ENCODE measurements at places on chromosomes 7 and 10. TPM values are rescaled to one million over a fixed set of nuclear protein-coding genes. Genes with fewer than 3 reads are reported as not detected.

GRCh38 chr10:64394744-64395143, 873.5 kb downstream of the REEP3 start:
- DNase-seq: no peak

GRCh38 chr10:13990946-13991345, 339.8 kb downstream of the FRMD4A start:
- no peak for DNase-seq

The LMOD2 gene
- total RNA-seq: not detected

DNA sequence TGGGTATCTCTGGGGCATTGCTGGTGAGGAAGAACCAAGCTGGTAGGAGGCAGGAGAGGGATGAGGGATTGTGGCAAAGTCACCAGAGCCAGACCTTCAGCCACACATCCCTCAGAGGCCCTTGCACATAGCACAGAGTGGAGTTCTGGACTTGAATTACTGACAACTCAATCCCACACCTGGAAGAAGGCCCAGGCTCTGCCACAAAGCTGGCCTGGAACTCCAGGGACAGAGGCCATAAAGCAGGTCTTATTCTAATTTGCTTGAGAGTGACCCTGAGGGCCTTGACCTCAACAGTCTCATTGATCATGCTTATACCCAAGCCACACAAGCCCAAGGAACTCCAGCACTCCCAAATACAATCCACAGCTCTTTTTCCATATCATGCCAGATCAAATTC, 486.2 kb upstream of the ZMIZ1 start:
- DNase-seq: no peak

DNA sequence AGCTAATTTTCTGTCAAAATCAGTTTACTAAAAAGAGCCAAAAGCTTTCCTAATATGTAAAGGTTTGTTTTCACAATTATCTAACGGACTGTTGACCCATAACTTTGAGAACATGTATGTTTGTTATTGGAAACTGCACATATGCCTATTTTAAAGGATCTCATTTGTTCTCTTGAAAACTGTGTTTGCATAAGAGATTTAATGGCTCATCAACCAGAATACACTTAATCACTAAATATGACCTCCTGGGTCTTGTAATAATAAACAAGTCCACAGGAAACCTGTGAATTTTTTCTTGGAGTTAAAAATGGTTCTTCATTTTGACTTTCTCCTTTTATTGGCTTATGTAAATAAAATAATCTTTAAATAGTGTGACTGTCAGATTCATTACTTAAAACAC, 48.3 kb upstream of the STEAP1B start:
- no peak for DNase-seq

The FUOM gene
- total RNA-seq: 6.9 TPM

The TLX1 gene
- total RNA-seq: not detected

DNA sequence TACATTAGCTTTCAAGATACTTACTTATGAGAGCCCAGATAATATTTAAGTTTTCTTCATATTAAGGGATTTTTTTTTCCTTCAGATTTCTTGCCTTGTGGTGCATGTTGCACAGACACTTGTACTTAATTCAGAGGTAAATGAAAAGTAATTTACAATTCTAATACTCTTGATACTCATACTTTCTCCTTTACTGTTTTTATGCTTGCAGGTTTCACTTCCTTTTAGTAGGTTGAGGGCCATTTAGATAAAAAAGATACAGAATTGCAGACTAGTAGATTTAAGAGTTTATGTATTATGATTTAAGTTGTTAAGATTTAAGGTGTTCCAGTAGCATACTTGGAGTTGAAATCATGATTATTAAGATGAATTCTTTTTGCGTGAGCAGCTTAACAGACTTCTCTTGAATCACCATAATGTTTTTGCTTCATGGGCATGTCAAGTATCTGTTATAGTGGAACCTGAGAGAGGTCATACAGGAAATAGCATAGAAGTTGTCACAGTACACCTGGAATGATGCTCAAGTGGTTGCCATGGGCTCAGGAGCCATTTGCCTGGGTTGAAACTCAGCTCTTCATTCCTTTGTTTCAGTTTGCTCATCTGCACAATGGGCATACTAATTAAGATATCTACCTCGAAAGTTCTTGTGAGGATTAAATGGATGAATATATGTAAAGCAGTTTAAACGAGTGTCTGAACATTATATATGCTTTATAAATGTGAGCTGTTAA, 174.8 kb upstream of the PRPS1L1 start:
- no peak for DNase-seq

The GJD4 gene
- total RNA-seq: not detected

DNA sequence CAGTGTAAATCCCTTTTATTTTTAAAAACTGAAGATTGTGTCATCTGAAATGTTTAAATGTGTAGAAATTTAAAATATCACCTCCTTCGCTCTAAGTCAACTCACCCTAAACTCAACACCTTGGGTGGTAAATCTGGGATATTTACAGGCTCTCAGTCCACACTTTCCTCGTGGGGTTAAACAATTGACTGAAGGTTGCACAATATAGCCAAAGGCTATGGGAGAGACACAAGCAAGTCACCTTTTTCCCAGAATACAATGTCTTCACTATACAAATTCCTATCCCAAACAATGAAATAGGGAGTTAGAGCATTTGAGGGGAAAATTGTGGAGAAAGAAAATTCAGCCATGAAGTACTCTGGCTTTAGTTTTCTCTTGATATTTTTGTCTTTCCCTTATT, 32.7 kb upstream of the MAT1A start:
- no peak for DNase-seq

DNA sequence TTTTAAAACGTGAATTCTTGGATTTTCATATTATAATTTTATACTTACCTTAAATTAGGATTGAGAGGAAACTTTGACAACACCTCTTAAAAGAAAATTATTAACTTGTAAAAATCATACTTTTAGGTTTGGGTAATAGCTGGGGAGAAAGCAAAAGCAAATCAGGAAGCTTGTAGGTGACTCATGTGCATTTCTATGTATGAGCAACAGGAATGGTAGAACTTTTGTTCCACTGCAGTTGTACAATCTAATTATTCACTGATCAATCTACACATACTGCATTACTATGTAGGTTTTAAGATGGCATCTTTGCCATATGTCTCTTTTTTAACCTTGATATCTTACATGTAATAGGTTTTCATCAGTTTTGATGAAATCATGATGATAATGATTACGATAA, 223.2 kb downstream of the PRKG1 start:
- no peak for DNase-seq

DNA sequence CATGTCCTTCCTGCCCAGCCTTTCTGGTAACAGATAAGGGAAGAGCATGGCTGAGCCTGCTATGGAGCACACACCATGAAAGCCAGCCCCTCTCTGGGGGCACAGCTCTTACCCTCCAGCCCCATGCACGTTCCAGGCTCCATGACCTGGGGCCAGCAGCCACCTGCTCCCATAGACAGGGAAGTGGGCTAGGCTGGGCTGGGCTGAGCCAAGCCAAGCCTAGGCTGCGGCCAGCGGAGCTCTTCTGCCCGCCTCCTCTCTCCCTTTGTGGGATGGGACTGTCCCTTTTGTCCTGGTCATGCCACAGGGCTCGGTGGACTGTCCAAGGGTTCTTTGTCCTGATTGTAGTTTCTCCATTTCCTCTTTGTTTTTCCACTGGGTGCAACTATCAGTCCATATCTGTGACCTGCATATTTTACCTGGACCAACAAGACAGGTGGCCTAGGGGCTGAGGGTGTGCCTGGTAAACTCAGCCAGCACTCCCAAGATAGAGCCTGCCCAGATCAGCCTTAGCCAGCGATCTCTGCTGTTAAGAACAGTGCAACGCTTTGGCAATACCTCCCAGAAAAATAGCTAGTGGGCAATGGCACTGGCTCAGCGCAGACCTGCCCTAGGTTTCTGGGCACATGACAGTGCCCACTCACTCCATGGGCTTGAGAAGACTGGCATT, 97.2 kb upstream of the BTBD16 start:
- no peak for DNase-seq

DNA sequence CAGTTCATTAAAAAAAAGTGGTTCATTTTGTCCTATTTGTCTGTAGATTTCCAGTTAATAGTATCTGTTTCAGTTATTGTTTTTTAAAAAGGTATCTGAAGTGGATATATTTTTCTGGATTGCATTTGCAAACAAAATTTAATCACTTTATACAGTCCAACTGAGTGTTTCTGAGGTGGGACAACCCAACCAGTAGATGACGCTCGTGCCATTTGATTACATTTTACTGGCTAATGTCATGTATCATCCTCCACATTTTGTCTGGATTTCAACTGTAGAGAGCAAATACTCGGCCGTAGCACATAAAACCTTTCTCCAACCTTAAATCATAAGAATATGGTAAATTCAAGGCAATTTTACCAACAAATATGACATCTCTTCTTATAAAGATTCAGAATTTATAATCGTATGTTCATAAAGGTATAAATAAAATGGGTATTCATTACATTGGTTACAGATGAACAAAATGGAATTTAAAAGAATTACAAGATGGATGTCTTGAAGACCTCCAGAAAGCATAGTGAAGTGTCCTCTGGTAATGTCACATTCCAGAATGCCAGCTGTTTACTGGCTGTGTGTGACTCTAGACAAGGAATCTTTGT, 789.0 kb downstream of the PHTF2 start:
- no peak for DNase-seq

DNA sequence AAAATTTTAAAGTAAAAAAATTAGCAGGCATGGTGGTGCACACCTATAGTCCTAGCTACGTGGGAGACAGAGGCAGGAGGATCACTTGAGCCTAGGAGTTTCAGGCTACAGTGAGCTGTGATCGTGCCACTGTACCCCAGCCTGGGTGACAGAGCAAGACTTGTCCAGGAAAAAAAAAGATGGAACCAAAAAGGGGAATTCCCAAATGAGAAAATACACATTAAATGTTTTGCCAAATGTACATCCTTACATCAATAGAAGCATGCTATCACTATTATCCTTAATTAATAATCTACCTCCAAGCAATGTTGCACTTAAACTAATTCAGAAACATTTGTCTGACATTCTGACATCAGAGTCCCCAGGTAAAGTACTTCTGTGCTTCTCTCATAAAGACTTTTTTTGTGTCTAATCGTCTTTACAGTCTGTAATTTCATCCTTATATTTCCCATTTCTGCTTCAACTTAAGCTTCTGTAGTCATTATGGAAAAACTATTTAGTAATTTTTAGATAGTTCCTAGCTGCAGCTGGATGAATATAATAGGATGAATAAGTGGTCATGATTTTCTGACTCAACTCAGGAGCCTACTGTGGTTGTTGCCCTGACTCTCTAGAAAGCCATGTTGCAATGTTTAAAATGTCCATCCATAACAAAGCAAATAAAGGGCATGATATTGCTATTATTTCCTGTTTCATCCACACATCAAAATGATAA, 57.7 kb downstream of the MYPN start:
- DNase-seq: no peak

GRCh38 chr10:3468919-3469638, 296.5 kb upstream of the PITRM1 start:
- peak; percentile 46 for DNase-seq

DNA sequence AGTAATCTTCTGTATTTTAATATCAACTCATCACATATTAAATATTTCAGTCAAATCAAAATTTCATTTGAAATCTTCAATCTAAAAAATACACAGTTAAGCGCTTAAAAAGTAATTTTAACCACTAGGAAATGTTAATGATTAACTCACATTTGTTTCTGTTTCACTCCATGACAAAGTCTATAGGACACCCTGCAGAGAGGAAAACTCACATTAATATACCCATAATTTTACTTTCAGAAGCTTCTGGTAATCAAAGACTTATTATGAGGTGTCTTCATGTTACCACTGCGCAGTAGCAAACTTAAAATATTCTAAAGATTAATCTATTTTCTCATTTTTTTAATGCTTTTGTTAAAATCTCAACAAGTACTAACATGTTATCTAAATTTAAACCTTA, 41.0 kb upstream of the ZNF518A start:
- DNase-seq: no peak

The PRSS37 gene
- not detected for total RNA-seq

The IFIT1B gene
- total RNA-seq: 0.41 TPM

The TRPV6 gene
- total RNA-seq: under 0.01 TPM

- no peak for DNase-seq
Measured at GRCh38 chr7:5276611-5277010, 6.1 kb upstream of the SLC29A4 start.

- DNase-seq: no peak
Measured at GRCh38 chr7:77184990-77185389, 14.6 kb downstream of the FGL2 start.

The MGAM2 gene
- not detected for total RNA-seq
